Activated CD8-positive, alpha-beta memory T cell treated with anti-CD3 and anti-CD28 coated beads for 4 hours (primary cell): ENCODE measurements at places on chromosomes 5 and 9.
A peak's percentile ranks its signal among the peaks of the same experiment; 100 is the strongest.

DNA sequence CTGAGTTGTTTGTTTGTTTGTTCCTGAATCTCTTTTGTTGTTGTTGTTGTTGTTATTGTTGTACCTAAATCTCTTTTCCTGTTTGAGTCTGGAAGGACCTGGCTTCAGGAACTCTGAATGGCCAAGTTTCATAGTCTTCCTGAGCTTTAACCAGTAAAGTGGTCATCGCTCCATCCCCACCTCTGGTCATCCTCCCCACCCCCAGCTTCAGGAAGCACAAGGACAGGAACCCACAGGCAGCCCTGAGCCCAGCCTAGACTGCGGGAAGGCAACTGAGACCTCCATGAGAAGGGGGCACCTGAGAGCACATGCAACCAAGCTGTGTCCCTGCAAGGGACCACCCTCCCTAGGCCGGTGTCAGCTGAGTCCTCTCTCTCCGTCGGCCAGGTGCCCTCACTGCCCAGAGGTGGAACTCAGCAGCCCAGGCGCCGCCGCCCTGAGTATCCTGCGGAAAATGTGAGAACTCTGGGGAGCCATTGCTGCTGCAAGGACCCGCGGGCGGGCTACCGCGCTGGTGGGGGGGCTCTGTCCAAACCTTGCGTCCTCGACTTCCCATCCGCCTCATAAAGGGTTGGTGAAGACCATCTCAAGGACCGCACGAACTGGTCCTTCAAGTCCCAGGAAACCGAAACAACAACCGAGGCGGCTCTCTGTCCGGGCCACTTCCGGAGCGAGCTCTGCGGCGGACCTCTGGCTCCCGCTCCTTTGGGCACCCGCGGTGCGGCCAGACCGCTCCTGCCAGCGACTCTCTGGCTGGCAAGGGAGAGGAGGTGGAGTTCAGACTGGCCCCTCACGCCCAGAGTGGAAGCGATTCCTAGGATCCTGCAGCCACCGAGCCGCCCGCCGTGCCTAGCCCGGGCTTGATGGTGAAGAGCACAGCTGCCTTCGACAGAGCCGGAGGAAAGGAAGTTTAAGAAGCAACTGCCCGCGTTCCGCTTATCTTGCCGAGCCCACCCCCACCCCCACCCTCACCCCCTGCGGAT is 4.2 kb downstream of the BARX1 start:
- no peak for DNase-seq

- no peak for DNase-seq
Measured at GRCh38 chr9:92414566-92414965, 9.7 kb downstream of the OMD start.

GRCh38 chr5:61371474-61371873 is 39.4 kb downstream of the ZSWIM6 start:
- DNase-seq = no peak

GRCh38 chr9:93132946-93133680 is 938 bp downstream of the NINJ1 start:
- DNase-seq = no peak

DNA sequence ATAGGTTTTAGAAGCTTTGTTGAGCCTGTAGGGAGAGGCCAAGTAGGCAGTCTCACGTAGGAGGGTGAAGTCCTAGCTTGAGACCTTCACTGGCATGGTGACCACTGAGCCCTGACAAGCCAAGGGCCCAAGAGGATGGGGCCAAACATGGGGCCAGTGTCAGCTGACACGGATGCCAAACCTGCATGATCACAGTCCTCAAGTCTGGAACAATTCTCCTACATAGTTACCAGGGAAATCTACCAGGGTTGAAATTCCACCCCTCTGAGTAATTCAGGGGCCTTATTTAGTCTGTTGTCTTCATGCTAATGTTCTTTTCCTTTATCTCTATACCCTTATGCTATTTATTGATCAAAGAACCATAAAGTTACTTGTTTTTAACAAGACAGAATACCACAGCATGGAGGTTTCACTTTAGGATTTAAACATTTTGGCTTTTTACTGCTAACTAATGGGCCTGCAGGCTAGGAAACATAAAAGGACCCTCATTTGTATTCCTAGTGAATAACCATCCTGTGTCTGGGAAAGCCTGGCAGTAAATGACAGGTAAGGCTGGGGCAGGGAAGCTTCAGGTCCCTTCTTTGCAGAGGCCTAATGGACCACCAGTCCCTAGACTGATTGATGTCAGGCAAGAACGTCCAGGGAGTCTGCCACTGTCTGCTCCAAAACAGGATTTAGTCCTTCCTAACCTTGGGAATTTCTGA is 140.8 kb downstream of the FGF1 start:
- DNase-seq = no peak

DNA sequence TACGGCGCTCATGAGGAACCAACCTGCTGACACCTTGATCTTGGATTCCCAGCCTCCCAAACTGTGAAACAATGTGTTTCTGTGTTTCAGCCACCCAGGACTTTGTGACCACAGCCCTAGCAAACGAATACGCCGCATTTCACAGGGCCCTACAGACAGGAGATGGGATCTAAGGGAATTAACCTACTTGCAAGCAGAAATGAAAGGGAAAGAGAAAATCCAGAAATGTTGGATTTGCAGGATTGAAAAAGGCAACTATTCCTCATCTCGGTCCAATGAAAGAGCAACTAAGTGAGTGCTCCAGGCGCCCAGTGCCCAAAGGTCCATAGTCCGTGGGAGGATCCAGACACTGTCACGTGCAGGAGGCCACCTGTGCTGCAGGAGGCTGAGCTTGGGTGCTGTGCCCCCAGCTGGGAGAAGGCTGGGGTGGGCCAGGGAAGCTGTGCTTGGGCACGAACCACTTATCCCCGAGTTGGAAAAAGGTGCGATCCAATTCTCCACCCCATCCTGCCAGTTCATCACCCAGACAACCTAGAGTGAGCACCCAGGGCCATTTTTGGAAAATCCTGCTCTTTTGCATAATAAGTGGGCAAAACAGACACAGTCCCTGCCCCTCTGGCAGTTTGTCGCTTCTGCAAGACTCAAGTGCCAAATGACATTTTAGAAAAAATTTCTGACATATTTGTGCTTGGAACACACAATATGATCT is 177.9 kb downstream of the C9orf50 start:
- DNase-seq = no peak

- no peak for DNase-seq
Measured at GRCh38 chr9:89425024-89425805, 72.7 kb downstream of the SEMA4D start.

- no peak for DNase-seq
Measured at GRCh38 chr5:68405026-68405684, 189.6 kb downstream of the PIK3R1 start.

GRCh38 chr5:14110680-14111079 is 32.5 kb upstream of the TRIO start:
- no peak for DNase-seq

GRCh38 chr5:107253246-107253645 is 417.5 kb downstream of the EFNA5 start:
- no peak for DNase-seq

DNA sequence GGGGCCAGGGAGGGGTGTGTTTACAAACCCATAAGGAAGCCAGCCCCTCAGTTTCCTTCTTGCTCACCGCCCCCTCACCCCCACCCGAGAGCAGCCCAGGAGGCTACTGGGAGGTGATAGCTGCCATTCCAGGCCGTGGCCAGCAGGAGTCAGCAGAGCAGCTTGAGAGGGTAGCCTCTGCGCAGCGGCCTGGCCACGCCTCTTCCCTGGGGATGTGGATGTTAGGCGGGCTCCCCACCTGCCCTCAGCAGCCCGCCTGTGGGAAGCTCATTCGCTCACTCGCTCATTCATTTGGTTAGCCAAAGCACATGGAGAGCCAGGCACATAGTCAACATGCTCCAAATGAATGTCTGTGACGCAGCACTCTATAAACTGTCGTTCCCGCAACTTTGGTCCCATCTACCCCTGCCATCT is 6.1 kb upstream of the DPM2 start:
- DNase-seq = peak; percentile 59

DNA sequence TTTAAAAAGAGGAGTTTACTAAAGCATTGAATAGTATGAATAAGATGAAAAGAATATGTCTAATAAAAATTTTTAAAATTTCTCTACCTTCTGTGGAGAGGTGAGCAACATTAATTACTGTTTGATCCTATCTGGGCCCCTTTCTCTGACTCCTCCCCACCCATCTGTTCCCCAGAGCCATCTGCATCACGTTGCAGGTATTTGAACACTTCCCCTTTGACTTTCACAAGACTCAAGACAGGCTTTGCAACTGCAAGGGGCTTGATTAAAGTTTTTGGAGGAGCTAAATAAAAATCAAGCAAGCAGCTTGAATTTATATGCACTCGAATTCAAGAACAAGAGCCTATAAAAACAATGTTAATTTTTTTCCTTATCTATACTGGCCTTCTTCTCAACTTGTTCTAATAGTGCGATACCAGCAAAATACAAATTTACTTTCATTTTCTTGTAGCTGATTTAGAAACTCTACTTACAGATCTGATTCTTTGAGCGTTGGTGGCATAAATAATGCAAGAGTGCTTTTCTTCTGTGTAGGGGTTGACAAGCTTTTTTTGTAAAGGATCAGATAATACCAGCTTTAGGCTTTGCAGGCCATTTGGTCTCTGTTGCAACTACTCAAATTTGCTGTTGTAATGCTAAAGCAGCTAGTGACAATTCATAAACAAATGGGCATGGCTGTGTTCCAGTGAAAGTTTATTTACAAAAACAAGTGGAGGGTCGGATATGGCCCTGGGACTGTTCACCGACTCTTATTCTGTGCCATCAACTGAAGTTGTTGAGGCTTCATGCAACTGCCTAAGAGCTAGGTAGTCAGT is 21.2 kb downstream of the TXNDC8 start:
- no peak for DNase-seq

GRCh38 chr5:90994796-90995195 is 388.3 kb downstream of the ARRDC3 start:
- no peak for DNase-seq

DNA sequence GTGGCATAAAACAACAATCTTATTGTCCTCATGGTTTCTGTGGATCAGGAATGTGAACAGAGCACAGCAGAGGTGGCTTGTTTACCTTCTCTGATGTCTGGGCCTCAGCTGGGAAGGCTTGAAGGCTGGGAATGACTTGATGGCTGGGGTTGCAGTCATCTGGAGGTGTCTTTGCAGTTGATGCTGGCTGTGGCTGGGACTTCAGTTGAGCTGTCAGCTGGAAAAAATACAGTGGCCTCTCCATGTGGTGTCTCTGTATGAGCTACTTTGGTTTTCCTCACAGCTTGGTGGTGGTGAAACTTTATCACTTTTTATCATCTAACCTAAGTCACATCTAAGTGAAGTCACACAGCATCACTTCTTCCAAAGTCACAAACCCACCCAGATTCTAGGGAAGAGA is 24.7 kb upstream of the STX17 start:
- no peak for DNase-seq

GRCh38 chr9:13823026-13823425 is 490.9 kb downstream of the NFIB start:
- no peak for DNase-seq

DNA sequence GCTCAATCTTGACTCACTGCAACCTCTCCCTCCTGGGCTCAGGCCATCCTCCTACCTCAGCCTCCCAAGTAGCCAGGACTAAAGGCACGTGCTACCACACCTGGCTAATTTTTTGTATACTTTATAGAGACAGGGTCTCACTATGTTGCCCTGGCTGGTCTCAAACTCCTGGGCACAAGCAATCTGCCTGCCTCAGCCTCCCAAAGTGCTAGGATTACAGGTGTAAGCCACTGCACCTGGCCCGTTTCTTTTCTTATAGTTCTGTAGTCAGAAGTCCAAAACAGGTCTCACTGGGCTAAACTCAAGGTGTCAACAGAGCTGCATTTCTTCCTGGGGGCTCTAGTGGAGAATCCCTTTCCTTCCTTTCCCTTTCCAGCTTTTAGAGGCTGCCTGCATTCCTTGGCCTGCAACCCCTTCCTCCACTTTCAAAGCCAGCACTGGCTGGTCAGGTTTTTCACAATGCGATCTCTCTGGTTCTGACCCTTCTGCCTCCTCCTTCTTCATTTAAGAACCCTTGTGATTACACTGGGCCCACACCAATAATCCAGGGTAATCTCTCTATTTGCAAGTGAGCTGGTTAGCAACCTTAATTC is 16.3 kb downstream of the IRF1 start:
- DNase-seq = no peak

GRCh38 chr9:72979405-72980100 is 26.7 kb upstream of the ALDH1A1 start:
- DNase-seq = no peak

DNA sequence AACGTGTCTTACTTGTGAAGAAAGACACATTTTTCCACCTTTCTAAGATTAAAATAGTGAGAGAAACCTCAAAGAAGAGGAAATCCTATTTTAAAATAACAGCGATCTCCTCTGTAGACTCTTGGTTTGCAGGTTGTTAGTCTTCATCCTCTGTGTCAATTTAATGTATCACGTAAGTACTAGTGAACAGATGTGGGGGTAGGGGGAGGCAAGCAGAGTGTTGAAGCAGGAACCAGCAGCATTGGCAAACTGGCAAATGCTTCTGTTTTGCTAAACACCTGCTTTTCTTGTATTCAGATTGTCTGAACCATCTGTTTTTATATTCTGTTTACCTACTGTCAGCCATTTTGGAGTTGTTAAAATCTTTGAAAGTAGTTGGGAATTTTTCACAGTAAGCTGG is 159.3 kb upstream of the TLX3 start:
- no peak for DNase-seq

- DNase-seq = no peak
Measured at GRCh38 chr5:180274695-180275094, 17.2 kb downstream of the MAPK9 start.

DNA sequence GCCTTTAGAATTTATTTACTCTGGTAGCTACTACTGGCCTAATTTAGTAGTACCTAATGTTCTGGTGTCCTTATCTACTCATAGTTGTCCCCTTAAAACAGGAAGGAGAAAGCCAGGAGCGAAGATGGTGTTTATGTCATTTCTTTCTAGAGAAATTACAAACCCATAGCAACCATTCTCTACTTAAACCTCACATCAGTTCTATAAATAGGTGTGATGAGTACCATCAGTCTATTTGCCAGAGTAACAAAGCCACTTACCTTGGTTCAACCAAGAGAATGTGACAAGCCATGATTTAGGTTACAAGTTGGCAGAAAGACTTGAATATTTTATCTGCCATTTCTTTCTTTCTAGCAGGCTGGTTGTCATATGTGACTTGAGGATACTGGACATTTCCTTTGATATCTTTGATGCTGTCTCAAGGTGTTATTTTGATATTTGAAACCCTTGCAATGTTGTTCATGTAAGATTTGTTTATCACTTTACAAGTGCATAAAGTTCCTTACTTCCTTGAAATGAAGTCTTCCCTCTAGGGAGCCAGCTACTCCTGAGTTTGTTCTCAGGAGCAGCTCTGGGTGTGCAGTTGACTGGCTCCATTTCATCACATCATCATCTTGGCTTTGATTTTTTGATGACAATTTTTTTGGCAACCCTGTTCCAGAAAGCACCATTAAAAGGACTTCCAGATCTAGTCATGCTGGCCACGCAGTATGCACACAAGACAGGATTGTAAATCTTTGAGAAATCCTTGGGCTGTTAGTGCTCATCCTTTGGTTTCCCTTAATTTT is 286.8 kb downstream of the ARHGAP26 start:
- DNase-seq = no peak

- peak; percentile 11 for DNase-seq
Measured at GRCh38 chr9:111759762-111760639, 34.7 kb downstream of the SHOC1 start.
